ENCODE measurements at places on chromosomes 3 and 15. TPM values are rescaled to one million over a fixed set of nuclear protein-coding genes. Genes with fewer than 3 reads are reported as not detected.

RTP4 gene
- 4.4 TPM for total RNA-seq

MAP1A gene
- 1.6 TPM for total RNA-seq

SKOR1 gene
- total RNA-seq: not detected

RPL4 gene
- 5,469 TPM for total RNA-seq

ZNF385D gene
- total RNA-seq: not detected

RBP2 gene
- total RNA-seq: not detected

KCNAB1 gene
- 0.96 TPM for total RNA-seq

LMAN1L gene
- total RNA-seq: not detected

MGA gene
- total RNA-seq: 19.5 TPM

ETFA gene
- total RNA-seq: 216 TPM

PRRT3 gene
- 1.2 TPM for total RNA-seq

DNA sequence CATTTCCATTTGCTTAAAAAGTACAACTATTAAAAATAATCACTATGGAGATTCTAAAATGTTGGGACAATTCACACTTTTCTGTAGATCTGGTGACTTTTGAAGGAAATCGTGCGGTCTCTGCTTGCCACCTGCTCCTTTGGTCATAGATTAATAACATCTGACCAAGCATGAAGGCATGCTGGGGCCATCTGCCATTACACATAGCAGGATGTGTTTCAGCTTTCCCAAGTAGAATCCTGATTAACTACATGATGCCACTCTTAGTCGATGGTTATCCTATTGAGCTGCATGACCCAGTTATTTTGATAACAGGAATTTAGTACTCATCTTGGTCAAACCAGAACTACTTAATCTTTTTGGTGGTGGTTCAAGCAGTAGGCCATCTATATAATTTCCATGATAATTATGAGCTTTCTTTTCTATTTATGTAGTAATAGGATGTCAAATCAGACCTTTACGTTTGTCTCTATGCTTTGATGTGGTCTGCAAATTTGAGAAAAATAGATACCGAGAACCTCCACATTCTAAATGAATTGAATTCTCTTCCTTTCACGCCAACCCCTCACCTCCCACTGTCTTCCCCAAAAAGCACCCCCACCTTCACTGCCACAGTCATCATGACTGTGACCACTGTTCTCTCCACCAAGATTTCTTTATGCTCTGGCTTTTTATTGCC is 158.1 kb downstream of the DIPK2A start:
- no peak for DNase-seq

DNA sequence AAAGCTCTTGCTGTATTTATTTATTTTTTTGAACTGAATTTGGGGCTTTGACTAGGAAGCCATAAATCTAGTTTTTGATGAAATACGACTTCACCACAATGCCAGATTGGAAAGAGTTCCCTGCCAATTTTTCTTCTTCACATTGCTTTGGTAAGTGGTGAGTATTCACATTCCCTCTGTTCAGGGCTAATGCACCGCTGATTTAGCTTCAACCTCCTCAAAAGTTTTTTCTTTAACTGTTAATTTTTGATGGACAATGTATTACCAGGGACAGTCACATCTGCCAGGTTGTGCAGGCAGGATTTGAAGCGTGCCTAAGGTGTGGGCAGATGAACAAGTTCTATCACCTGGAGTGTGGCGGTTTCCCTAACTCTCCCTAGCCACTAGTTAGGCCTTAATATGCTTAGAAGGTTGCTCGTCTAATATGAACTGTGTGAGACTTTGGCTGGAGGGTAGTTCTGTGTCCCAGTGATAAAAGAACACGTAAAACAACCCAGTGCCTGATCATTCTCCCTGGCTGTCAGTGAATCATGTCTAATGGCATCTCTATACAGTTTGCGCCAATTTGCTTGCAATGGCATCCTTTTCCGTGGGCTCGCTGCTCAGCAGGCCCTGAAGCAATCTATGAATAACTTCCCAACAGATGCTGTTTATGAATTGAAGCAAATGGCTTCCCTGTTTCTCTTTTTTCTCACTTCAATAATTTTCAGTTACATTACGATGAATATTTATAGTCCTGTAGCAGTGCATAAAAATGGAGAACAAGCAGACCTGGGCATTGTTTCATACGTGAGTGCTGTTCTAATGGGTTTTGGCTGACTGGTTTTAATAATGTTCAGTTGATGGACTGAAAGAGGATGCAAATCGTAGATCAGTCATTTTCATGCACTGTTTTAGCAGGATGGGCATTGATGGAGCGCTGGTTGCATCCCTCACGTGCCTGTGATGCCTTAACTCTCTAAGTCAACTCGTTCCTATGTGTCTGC is 243.2 kb upstream of the SUCLG2 start:
- DNase-seq: no peak

GRCh38 chr3:160860346-160860745 is 104.3 kb downstream of the PPM1L start:
- no peak for DNase-seq

DNA sequence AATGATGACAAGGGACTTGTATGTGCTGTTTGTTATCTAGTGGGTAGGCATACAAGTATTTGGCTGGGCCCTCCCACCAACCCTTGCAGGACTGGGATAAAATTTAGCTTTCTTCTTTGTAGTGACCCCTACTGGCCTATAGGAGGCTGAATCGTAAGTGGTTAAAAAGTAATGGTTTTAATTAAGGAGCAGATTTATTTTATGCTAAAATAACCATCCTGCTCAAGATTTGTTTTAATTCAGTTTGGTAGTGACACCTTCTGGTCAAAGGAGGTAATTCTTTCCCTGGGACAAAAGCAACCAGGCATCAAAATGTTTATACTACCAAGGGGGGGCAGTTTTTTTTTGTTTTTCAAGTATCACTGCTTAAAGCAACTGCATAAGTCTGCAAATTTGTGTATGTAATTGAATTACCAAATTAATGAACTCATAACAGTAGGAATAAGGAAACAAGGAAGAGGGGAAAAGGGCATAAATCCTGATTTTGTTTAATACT is 70.7 kb downstream of the TOP2B start:
- DNase-seq: peak; percentile 82

DNA sequence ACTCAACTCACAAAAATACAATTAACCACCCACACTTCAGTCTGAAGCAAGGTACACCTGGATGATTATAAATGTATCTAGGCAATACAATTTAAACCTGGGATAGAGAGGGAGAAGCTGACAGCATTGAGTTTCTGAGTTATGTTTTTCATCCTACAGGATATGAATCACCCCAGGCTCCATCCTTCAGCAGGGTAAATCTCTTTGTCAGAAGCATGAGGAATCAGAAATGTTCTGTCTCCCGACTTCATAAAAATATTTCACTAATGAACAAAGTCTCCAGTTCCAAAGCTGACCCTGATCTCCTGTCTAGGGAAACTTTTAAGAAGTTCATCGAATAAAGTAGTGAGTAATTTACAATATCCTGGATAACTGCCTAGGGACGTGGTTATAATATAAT is 25.5 kb upstream of the FRMD4B start:
- peak; percentile 26 for DNase-seq

DNA sequence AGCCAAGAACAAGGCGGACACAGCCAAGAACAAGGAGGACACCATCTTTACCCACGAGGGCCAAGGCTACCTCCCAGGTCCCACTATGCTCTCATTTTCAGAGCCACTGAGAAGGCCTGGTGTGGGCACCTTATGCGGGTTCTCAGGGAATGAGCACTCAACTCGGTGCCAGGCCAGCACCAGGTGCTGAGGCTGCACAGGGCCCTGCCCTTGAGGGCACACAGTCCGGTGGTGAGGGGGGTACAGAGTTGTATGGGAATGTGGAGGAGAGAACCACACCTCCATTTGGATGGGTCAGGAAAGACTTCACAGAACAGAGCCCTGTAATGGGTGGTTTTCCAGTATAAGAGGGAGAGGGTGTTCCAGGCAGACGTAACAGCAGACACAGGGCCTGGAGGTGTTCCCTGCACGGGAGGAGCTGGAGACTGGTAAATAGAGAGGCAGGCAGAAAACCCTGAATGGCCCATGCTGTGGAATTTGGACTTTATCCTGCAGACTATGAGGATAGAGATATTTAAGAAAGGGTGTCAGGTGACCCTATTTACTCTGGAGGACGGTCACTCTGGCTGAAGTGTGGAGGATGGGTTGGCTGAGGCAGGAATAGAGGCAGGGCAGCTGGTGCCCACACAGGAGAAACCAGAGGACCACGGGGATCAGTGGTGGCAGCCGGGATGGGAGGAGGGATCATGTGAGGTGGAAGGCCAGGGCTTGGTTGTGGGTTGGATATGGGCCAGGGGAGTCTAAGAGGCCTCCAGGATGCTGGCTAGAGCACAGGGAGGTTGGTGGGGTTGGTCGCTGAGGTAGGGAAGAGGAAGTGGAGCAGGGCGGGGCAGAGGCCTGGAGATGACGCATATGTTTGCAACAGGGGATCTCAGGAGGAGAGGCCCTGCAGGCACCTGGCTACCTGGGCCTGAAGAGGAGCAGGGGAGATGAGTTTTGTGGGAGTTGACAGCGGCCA is 34.6 kb downstream of the CRABP1 start:
- peak; percentile 58 for DNase-seq

DNA sequence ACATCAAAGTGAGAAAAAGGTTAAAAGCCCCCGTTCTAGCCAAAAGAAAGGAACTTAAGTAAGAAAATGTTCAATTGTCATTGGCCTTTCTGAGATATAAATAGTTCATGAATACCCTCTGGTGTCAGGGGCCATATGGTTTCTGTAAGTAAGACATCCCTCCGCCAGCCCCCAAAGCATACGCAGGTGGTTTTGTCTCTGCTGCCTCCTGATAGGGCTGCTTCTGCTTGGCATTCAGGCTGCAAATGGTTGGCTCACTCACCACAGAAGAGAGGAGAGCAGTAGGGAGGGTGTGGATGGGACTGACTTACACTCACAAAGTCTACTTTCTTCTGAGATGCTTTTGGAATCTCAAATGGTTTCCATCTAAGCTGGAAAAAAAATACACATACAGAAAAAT is 29.8 kb downstream of the HGD start:
- DNase-seq: no peak

DNA sequence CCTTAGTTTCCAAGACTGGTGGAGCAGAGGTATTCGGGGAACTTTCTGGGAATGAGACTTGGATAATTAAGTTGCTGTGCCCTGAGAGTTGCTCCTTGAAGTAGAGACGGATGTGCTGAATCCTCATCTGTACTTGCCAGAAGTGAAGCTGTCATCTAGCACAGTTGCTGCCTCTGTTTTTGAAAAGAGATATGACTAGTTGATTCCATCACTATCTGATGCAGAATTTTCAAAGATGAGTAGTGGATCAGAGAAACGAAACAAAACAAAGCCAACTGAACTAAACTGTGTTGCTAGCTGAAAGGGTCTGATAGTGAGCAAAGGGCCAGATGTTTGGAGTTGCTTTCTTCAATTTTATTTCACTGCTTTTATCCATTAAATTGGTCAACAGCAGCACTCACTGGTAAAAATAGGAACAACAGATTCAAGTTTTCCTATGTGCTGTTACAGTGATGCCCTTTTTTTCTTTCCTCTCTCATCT is 52.7 kb downstream of the MITF start:
- peak; percentile 63 for DNase-seq

DNA sequence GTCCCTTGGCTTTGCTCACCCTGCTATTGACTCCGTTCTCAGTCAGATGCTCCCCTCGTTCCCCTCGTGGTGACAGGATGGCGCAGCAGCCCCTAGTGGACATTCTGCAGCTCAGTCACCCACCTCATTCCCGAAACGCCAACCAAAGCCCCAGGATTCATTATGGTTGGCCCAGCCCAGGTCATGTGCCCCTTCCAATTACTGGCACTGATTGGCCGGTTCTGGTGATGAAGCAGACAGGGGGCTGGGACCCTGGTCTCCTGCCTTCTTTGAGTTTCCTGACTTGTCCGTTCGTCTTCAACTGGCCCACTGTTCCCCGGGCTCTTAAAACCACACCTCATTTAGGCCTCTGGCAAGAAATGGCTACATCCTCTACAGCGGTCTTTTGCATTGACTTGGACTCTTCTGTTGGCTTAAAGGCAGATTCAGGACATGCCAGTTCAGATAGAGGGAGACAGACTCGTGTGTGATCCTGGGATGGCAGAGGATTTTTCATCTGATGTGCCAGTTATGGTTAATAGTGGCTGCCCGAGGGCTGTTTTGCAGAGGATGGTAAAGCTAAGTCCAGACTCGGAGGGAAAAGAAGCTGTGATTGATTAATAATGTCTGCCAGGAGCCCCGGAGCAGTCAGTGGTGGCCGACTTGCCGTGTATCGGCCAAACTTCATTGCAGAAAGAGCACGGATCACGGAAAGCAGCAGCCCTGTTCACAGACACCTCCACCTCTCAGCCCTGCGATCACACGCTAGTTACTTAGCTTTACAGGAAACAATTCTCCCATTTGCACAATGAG is 37.8 kb downstream of the LSM3 start:
- no peak for DNase-seq

DNA sequence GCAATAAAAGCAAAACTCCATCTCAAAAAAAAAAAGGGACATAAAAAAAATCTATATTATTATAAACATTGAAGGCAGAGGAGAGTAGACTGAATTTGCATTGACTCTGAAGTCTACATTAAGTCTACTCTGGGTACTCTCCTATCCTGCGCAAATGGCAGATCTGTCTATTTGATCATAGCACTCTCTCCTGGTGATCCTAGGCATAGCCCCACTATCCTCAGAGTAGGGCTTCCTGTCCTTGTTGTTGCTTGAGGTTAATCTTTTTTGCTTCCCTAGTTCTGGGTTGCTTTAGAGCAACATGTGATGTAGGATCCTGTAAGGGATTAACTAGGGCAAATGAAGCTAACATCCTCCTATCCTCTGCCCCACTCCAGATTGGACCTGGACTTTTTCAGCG is 82.1 kb upstream of the LRRFIP2 start:
- DNase-seq: peak; percentile 24

- peak; percentile 34 for DNase-seq
These were observed 1.5 kb downstream of the MEGF11 start for GRCh38 chr15:66251790-66252684.

- no peak for DNase-seq
These were observed 53.5 kb upstream of the WNT5A start for GRCh38 chr3:55540579-55540978.

GRCh38 chr15:85972805-85973540 is 106.7 kb upstream of the AGBL1 start:
- no peak for DNase-seq

DNA sequence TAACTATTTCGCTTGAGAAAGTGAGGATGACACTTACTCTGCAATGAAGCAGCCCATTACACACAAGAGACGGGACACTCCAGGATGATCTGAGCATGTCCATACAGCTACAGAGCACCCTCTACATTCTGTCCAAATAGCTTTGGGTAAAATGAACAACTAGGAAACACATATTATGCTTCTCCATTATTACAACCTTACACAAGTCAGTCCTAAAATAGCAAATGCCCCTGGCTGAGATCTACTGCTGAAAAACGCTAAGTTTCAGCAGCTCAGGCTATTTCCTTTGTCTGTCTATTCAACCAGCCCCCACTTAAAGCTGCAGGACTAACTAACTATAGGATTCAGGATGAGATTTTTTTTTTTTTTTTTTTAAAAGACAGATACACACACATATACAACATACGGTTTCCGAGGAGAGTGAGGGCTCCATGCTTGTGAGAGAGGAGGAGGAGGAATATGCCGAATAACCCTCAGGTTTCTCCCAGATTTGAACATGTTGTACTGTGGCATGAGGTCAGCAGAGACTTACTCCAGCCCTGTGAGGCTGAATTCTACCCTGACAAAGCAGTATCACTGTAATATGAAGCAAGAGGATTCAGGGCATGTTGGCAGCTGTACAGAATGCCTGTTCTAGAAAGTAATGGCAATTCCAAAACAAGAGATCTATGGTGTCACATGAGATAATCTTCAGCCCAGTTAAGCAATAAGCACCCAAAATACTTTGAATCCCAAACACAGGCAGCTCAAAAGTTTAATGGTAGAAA is 117.3 kb upstream of the PLXND1 start:
- peak; percentile 47 for DNase-seq

- no peak for DNase-seq
These were observed 99.0 kb downstream of the CNTN3 start for GRCh38 chr3:74515451-74515850.

GRCh38 chr3:132721479-132722164 is 587 bp downstream of the NPHP3 start:
- peak; percentile 73 for DNase-seq

Measured in RPMI7951 (cell line).